ENCODE measurements at places on chromosomes 16 and 17. TPM values are rescaled to one million over a fixed set of nuclear protein-coding genes. Genes with fewer than 3 reads are reported as not detected.

The OR3A2 gene
- total RNA-seq, result 5.3 TPM

The ABCA6 gene
- total RNA-seq, result 0.15 TPM

The CENPT gene
- total RNA-seq, result 49.3 TPM

The CX3CL1 gene
- 0.04 TPM for total RNA-seq

The CTRB2 gene
- total RNA-seq, result not detected

The ARL5C gene
- not detected for total RNA-seq

The CLEC3A gene
- total RNA-seq, result not detected

The KRT33B gene
- total RNA-seq, result not detected

The DNASE1L2 gene
- total RNA-seq, result 1.4 TPM

The MYCBPAP gene
- 1.2 TPM for total RNA-seq

The NDUFAB1 gene
- 182 TPM for total RNA-seq

The VTN gene
- 0.38 TPM for total RNA-seq

The PRSS27 gene
- 1.3 TPM for total RNA-seq

The KIF2B gene
- total RNA-seq, result not detected

The ZNF276 gene
- 28.7 TPM for total RNA-seq

The DPEP3 gene
- 0.40 TPM for total RNA-seq

The TBC1D24 gene
- 36.1 TPM for total RNA-seq

The TCAP gene
- 0.82 TPM for total RNA-seq

The OR2C1 gene
- total RNA-seq, result not detected

The PIRT gene
- not detected for total RNA-seq
